Posterior vena cava (tissue), 2 donors: ENCODE measurements at places on chromosomes 1 and 21.

DNA sequence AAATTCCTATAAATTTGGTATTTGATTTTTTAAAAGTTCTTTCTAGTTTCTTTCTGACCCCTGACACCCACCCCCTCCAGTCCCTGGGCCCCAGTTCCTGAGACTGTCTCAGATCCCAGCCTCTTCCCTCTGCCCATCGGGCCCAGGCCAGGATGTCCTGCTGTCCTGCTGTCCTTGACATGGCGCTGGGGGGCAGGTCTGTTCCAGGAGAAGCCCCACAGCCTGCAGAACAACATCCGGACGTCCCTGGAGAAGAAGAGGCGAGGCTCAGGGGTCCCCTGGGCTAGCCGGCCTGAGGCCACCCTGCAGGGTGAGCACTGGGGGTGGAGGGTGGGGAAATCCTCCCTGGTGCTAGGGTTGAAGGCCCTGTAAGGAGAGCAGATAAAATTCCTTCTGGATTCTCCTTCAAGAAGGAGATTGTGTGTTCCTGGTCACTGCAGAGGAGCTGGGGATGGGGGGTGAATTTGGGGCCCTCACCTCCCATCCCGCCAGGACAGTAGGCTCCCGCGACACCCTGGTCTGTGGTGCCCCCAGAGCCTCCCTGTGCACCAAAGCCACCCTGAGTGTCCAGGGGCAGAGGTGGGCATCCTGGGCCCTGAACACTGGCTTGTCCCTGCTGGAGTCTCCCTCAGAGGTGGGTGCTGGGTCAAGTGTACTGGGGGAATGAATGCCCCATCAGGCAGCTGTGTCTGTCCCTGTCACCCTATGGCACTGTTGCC is 45.0 kb downstream of the DISP3 start:
- DNase-seq, result peak; percentile 69

GRCh38 chr21:29181799-29182470 is 51.5 kb downstream of the MAP3K7CL start:
- no peak for DNase-seq

GRCh38 chr1:61925591-61926298 is 183.5 kb downstream of the PATJ start:
- no peak for DNase-seq

DNA sequence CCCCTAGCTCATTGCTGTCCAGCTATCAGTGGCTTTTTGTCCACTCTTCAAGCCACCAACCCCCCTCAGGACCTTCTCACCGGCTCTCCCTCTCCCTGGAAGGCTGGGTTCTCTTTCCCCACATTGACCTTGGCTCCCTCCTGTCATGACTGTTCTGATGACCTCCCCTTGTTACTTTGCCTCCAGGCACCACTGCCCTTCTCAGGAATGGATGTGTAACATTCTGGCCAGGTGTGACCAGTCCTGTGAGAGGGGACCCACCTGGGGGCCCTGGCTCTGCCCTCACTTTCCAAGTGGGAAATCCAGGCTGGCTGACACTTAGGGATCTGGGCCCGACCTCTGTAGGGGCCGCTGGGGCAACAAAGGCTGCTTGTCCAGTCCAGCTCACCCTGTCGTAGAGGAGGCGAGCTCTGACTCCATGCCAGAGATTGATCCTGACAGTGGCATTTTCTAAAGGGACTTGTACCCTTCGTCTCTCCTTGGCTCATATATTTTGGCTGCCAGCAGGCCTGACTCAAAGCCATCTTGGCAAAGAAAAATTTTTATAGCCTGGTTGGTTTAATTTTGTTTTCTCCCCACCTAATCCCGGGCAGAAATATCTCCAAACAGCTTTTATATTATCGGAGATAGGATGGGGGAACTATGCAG is 37.9 kb upstream of the USP24 start:
- DNase-seq, result no peak

GRCh38 chr1:58576325-58576726 is 726 bp downstream of the TACSTD2 start:
- DNase-seq, result peak; percentile 84

DNA sequence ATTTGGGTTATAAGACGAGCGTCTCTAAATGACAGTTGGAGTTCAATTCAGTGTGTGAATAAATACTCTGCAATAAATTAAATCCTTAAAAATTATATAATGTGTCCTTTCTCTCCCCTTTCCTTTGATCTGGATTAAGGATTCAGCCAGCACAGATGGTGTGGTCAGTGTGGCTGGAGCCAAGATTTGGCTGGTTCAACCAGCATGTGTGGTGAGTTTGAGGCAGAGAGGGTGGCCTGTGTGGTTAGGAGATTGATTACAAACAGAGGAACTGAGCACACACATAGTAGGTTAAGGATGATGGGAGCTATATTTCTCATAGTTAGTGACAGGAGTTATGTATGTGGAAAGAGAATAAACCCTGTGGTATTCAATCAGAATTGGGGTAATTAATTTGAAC is 14.2 kb upstream of the AMIGO1 start:
- no peak for DNase-seq

GRCh38 chr1:11804666-11805421 is 920 bp downstream of the MTHFR start:
- DNase-seq, result peak; percentile 81

- no peak for DNase-seq
Measured at GRCh38 chr1:11473491-11474034, 5.4 kb upstream of the DISP3 start.

DNA sequence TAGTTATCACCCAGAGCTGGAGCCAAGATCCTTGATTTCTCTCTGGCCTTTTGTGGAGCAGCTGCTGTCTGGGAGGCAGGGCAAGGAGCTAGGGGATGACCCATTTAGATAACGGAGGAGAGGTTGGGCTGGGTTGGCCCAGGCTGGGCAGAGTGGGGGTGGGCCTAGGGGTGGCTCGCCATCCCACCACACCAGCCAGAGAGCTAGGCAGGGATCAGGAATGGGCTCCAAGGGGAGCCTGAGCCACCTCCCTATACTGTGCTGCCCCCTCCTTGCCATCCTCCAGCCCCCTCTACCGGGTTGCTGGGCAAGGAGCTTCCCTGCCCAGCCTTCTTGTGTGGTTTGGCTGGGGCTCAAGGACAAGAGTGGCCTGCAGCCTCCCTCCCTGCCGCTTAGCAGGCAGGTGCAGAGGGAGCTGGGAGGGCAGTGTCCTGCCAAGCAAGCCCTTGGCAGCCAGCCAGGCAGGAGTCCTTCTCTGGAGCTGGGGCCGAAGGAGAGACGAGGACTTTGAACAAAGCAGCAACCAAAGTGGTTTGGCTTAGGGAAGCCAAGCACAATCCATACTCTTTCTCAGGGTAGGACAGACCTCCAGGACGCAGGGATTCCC is 4.1 kb downstream of the NUAK2 start:
- no peak for DNase-seq

GRCh38 chr1:81706650-81707435 is 93.9 kb upstream of the ADGRL2 start:
- DNase-seq, result no peak

DNA sequence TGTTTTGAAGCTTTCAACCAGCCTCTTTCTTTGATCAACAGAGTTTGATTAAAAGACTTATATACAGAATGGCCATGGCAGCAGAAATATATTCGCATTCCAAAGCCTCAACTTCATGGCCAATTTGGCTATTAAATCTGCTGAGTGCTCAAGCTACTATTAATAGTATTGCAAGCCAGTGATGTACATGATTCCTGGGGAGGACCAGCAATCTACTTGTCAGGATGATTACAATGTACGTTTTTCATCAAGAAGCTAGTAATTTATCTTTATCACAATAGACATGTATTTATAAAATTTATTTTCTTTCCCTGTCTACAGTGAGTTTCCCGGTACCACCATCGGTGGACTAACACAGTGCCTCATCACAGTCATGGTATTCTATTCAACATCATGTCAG is 515.5 kb downstream of the AMY1C start:
- no peak for DNase-seq

DNA sequence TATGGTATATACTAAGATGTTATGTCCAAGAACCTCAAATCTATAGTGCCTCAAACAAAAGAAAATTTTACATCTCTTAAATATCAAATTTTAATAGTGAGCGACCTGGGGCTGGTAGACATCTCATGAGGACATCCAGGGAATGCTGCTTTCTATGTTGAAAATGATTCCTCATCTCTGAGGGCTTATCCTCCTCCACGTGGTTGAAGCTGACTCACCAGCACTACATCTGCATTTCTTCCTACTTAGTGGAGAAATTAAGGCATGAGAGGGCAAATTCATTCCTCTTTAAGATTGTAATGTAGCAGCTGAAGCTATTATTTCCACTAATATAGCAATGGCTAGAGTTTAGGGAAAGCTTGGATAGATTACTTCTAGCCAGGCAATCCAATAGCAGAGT is 529.5 kb downstream of the COL11A1 start:
- DNase-seq, result no peak

DNA sequence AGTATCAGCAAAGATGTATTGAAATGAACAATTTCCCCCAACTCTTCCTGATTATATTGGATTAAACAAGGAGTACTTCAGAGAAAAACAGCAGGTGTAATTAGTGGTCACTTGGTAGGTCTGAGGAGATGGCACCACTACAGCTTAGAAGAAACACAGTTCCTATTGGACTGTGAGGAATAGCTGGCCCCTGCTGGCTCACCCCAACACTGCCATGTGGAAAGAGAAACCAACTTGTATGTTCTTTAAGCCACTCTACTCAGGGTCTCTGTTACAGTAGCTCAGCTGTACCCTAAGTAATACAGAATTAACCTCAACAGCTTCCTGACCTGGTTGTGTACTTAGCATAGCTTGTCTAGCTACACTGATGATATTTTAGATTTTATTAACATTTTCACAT is 26.5 kb upstream of the MTR start:
- no peak for DNase-seq

DNA sequence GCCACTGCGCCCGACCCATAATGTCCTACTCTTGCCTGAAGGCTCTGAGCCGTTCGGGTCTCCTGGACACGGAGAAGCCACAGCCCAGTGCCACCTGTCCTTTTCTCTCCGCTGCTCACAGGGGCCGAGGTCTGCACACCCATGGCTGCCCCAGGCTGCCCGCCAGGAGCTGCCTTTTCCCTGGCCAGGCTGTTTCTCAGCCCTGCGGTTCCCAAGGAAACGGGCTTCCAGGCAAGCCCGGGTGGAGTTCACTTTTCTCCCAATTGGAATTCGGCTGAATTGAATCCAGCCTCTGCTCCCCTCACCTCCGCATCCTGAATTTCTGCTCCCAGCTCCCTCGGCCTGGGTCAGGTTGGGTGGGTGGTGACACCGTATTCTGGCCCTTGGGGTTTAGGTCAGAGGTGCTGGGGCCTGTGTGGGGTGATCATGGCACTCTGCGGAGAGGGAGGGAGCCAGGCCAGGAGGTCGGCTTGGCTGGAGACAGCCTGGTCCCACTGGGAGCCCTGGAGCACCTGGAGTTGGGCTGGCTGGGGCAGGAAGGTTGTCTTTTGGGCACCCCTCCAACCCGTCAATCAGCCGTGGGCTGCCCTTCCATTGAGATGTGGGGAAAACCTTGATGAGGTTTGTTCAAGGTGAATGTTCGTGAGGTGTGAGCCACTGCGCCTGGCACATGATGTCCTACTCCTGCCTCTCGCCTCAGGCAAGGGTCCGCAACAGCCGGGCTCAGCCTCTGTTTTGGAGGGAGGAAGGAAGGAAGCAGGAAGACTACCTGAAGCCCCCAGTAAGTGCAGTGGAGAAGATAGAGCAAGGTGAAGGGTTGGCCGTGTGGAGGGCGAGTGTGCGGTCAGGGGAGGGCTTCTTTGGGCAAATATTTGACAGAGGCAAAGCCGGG is 25.1 kb downstream of the RRP1 start:
- DNase-seq, result no peak
